ENCODE measurements at places on chromosomes 4 and X.

GRCh38 chr4:64777286-64777685 is 368.0 kb upstream of the TECRL start:
- DNase-seq = no peak

GRCh38 chr4:77147079-77147782 is 9.8 kb upstream of the CCNG2 start:
- no peak for DNase-seq

- DNase-seq = no peak
Observed at GRCh38 chr4:139735381-139736273, 70.0 kb downstream of the MGST2 start.

DNA sequence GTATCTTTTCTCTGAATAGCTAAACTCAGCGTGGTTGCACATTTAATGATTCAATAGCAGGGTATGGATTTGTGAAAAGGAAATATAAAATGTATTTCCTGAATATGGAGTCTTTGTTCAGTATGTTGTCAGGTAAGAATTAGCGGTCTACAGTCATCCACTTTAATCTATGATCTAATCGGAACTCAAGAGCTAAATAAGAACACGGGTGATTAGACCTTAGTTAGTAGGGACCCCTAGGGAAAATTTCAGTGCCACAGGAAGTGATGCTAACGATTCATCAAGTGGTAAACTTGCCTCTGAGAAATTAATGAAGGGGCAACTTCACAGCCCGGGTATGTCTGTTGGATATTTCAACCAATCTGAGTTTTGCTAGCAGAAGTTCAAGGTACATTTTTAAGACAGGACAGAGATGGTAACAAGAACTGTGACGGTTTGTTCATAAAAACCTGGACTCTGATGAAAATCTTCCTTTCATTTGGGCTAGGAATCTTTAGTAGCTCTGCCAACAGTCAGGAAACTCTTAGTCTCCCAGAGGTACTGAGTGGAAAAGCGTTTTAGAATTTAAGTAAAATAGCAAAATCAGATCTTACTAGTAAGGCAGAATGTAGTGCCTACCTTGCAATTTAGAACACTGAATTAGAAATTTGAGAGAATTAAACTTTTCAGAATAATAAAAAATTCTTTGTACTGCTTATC is 47.1 kb downstream of the PCDH7 start:
- DNase-seq = no peak

DNA sequence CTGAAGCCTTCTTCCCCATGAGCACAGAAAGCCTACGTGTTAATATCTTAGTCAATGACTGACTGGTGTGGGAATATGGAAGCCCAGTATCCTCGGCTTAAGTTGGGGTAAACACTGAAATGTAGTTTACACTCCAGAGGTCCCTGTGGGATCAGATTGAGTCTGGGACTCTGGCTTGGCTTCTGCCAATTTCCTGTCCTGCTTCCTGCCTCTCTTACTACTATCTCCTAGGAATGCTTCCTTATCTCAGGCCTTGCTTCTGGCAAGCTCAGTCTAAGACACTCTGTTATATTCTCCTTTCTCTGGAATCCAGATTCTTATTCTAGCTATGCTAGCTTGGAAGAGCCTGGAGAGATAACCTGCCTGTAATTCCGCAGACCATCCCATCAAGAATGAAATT is 174.0 kb upstream of the LDB2 start:
- no peak for DNase-seq

GRCh38 chr4:157265281-157265680 is 44.8 kb downstream of the GRIA2 start:
- no peak for DNase-seq

DNA sequence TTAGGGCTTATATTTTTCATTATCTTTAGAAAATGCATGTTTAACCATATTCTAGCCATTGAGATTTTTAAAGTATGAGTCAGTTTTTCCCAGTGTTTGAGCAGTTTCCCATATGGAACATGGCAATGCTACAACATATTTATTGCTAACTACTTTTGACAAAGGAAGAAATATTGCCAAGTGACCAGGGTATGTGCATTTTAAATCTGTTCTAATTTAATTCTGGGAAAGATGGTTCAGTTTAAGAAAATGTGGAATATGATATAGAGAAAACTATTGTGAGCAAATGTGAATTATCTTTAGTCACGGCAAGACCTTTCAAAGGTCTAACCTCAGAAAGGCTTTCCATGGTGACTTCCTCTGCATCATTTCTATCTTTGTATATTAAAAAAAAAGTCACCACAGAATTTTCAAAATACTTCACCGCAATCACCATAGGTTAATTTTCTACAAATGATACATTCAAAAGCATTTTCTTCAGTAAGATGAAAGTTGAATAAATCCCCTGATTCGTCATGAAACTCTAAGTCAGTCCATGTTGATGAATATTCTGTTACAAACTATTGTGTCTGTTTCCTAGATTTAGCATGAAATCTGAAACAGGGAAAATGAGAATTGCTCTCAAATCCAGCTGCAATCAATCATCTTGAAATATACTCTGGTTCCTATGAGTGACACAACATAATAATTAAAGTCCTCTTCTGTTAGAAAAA is 2349.0 kb upstream of the TENM3 start:
- DNase-seq = no peak

- no peak for DNase-seq
Observed at GRCh38 chr4:181105487-181105886, 1137.7 kb upstream of the TENM3 start.

DNA sequence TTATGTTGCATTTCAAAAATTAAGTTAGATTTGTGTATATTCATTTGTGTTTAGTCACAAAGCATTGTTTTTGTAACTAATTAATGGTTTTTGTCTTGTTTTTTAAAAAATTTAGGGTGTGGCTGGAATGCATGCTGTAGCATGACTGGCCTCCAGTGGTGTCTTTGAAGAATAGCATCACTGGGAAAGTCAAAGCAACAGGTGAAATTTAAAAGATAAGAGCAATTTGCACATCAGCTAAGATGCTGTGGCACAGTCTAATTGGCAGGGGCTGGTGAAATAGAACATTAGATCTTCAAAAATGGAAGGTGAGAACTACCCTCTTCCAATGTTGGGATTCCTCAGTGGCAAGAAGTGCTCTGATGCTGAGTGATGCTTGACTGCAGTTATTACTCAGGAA is 45.3 kb downstream of the ANK2 start:
- no peak for DNase-seq

DNA sequence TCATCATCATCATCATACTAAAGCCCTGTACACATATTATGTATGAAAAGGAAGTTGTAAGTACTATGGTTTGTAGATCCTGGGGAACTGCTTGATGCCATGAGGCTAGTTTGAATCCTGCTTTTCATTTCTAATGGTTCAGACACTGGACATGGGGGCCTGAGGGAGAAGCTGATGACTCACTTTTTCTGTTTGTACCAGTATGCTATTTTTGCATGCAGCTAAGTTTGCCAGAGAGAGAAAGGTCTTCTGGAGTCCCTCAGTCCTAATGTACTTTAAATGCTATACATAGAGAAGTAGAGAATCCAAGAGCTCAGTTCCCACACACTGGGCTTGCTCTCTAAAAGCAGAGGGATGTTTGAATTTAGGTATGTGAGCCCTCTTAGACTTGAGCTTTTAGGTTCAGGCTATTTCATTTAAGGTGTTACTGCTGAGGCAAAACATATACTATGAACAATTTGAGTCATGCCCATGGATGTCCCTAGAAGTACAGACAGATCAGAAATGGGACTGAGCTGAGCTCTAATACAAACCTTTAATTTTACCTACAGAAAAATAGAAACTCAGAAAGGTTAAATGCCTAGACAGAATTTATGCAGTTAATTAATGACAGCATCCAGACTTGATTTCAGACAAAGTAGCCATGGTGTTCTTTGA is 17.6 kb upstream of the HS3ST1 start:
- no peak for DNase-seq

DNA sequence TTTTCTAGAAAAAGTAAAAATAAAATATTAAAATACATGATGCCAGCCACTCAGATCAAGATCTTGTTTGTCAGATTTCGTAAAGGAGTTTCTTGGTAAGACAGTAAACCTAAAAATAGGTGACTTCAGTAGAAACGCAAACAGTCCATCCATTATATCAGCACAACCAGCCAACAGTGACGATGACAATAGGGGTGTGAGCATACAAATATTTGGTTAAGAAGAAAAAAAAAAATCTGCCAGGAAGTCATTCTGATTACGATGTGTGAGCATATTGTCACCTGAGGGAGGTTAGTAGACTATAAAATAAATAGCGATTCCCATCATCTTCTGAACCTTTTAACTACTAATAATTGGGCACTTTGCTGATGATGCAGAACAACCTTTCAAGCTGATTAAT is 37.6 kb downstream of the SLC7A11 start:
- no peak for DNase-seq

GRCh38 chr4:174260099-174260498 is 23.4 kb downstream of the FBXO8 start:
- DNase-seq = no peak

- DNase-seq = no peak
Observed at GRCh38 chr4:120299631-120300030, 233.0 kb upstream of the MAD2L1 start.

GRCh38 chr4:15381806-15382338 is 46.0 kb upstream of the C1QTNF7 start:
- no peak for DNase-seq

Measured in activated T-helper 1 cell treated with anti-CD3 and anti-CD28 coated beads, Interleukin-12 subunit alpha, Interleukin-12 subunit beta, Interleukin-2, Interleukin-4 antibody, amounts not matched to agents 30 ng/mL and 10 ng/mL and 1 ng/mL, durations not matched to agents 14 hours and 24 hours and 36 hours (primary cell).